Stimulated activated naive CD4-positive, alpha-beta T cell (primary cell): ENCODE measurements at places on chromosomes 16 and 17.

- no peak for DNase-seq
Observed at GRCh38 chr17:64400642-64401041, 10.0 kb upstream of the PECAM1 start.

- DNase-seq = peak; percentile 78
Observed at GRCh38 chr17:39174920-39175694, 9.1 kb upstream of the ARL5C start.

GRCh38 chr16:19210968-19211367 is 42.9 kb downstream of the SYT17 start:
- no peak for DNase-seq

DNA sequence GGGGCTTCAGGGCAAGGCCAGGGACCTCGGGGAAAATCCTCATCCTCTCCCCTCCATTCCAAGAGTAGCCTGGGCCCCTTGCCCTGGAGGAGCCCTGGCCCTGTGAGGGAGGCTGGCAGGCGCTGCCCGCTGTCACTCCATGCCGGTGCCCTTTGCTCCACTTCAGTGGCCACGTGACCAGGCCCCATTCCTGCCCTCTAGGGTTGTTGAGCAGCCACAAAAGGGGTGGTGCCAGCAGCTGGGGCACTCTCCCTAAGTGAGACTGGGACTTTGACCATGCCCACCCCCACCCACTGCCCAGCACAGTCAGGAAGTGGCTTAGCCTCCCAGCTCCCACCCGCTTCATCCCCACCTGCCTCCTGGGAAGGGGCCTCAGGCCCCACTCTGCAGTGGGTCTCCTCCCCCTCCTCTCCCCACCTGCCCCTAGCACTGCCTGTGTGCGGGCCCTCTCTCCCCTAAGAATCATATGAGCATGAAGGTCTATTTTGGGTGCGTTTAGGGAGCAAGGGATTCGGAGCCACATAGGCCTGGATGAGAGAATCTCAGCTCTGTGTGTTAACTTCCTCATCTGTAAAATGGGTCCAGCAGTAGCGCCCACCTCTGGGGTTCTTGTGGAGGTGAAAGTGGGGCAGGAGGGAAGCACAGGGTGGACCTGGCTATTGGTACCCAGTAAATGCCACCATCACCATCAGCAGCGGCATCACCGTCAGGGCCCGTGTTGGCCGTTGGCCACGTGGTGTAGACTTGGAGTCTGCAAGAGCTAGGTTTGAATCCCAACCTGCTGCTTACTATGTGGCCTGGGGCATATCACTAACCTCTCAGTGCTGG is 7.2 kb downstream of the PDK2 start:
- DNase-seq = no peak

GRCh38 chr17:45895304-45895968 is 1.1 kb downstream of the MAPT start:
- peak; percentile 30 for DNase-seq

GRCh38 chr16:1536601-1537000 is 3.1 kb downstream of the TMEM204 start:
- no peak for DNase-seq

DNA sequence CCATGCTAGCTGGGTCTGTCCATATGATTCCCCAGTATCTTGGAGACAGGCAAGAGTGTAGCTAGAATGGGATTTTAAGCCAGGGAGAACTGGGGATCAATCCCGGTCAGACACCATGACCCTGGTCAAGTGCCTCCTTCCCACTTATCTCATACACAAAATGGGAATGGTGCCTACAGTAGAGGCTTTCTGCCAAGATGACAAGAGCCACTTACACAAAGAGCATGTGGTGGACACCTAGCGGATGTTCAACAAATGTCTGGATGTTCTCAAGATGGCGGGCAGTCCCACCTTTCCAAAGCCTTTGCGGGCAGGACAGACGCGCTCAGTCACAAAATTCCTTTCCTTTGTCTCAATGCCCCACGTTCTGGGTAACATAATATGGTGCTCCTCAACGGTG is 57.3 kb downstream of the MAF start:
- DNase-seq = no peak

GRCh38 chr16:19717314-19717713 is 713 bp downstream of the KNOP1 start:
- DNase-seq = peak; percentile 24

- DNase-seq = peak; percentile 75
Observed at GRCh38 chr16:22007509-22008214, at the start of gene MOSMO. MOSMO (plus strand) TSS chr16:22008111; CDS start chr16:22008302, 191 bp downstream.

DNA sequence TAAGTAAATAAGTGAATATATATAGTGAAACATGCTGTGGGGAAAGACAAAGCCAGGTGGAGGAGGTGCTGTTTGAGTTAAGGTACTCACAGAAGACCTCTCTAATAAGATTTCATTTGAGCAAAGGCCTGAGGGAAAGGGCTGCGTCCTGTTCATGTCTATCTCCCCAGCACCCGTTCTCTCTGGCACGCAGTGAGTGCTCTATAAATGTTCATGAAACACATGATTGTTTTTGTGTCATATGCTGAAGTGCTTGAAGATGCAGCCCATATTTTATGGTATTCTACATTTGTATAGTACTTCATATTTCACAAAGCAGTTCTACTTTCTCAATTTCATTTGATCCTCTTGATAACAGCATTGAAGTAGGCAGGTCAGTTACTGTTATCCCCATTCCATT is 990 bp downstream of the VWA3A start:
- no peak for DNase-seq

DNA sequence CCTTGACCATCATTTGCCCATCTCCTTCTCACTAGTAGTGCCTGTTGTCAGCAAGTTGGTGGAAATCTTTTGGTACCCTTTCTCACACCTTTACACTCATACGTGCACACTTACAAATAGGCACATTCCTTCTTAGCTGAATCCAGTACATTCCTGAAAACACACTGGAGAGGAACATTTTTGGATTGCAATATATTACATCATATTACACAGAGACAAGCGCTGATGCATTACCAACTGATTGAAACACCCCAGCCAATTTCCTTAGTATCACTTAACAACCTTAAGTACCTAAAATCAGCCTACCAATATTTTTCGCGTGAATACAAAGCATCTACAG is 64.1 kb downstream of the PLCG2 start:
- DNase-seq = no peak

DNA sequence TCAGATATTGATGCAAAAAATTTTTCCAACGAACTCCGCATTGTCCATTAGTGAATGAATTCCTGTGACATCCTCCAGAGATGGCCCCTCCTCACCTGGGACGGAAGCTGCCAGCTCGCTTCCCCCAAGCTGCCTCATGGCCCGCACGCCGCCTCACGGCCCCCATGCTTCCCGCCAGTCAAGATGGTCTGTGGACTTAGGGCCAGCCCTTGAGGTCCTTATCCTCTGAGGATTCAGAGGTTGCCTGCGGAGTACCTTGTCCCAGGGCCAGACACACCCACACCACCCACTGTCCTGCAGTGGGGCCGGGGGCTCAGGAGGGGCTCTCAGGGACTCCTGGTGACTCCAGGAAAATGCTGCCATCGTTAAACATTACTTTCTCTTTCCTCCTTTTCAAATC is 73.6 kb downstream of the SEC14L1 start:
- no peak for DNase-seq

DNA sequence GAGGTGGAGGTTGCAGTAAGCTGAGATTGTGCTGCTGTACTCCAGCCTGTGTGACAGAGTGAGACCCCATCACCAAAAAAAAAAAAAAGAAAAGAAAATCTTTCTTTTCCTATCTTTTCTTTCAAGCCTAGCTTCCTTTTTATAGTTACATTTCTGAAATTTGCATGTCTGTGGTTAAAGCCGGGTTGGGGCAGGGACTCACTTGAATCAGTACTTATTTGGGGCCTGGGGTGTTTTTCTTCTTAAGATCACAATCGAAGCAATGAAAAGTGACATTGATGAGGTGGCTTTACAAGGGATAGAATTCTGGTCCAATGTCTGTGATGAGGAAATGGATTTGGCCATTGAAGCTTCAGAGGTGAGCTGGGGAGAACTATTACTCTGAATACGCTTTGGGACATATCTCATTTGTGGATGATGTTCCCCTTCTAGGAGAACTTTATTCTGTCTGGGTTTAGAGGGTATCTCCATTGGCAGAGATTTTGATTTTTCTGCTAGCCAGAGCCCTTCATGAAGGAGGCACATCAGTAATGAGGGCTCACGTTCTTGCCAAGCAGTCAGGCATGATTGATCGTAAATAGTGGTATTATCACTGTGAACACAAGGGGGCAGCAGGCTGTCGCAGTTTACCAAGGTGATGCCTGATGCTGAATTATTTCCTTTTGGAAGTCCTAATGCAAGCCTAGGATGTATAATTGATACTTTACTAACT is 14.3 kb downstream of the KPNB1 start:
- peak; percentile 59 for DNase-seq

DNA sequence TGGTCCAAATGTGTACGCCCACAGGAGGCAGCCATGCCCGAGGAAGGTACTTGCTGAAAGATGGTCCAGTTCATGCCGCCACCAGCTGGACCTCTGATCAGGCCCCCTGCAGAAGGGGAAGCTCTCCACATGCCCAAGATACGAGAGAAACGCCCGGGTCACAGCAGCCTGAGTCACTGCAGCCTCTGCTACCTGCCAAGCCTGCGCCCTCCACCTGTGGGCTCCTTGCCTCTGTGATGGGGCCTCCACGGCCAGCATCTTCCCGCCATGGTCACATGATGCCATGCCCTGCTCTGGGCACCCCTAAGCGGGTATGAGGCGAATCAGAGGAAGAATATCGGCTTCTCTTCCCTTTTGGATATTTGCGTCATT is 13.7 kb upstream of the KREMEN2 start:
- no peak for DNase-seq

DNA sequence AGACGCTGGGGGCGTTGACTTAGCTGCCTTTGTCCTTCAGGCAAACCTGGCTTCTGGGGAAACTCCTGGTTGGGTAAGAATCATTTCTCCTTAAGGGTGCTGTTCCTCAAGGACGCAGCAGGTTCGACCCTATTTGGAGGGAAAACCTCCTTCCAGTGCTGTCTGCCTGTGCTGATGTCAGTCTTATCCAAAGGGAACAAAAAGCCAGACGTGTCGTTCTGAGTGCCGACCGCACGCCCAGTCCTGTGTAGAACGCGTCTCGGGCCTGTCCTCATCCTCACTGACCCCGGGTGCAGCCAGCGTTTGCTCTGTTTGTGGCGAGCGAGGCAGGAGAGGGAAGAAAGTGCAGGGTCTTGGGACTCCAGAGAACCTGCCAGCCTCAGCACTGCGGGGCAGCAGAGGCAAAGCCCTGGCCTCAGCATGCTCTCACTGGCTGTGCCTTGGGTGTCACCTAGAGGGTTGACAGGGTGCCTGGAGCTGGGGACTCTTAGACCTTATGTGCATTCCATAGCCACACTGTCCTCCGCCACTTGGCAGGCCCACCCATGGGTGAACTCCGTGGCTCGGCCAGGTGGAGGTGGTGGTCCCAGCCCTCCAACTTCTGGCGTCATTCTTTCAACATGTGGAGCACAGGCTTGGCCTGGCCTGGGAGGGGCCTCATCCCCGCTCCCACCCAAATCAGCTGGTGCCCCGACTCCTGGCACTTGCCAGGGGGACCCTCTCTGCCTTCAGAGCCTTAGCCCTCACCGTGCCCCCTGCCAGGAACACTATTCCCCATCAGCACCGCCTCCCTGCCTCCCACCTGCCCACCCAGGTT is 6.0 kb downstream of the SNN start:
- no peak for DNase-seq

GRCh38 chr17:10119203-10120108 is 79.0 kb downstream of the GAS7 start:
- no peak for DNase-seq

GRCh38 chr16:54720259-54720658 is 210.4 kb upstream of the IRX5 start:
- no peak for DNase-seq

GRCh38 chr17:69978056-69978646 is 96.9 kb upstream of the KCNJ16 start:
- DNase-seq = no peak

GRCh38 chr17:35089586-35090296 is 26.2 kb upstream of the RFFL start:
- DNase-seq = peak; percentile 84

DNA sequence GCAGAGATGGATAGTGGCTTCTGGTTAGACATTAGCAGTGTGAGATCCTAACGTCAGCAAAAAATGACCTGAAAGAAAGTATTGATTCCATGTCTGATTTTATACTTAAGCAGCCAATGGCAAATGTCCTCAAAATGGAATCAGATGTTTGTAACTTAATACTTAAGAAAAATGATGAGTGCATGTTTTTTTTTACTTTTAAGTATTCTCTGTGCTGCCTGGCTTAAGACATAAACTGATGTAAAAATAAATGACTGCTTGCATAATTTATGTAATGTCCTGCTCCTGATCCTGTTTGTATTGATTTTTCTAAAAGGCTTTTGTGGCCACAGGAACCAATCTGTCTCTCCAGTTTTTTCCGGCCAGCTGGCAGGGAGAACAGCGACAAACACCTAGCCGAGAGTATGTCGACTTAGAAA is 7.4 kb downstream of the CBFB start:
- no peak for DNase-seq

GRCh38 chr17:74245145-74245831 is 28.7 kb upstream of the DNAI2 start:
- no peak for DNase-seq

- no peak for DNase-seq
Observed at GRCh38 chr17:628089-628941, 86.3 kb downstream of the VPS53 start.

DNA sequence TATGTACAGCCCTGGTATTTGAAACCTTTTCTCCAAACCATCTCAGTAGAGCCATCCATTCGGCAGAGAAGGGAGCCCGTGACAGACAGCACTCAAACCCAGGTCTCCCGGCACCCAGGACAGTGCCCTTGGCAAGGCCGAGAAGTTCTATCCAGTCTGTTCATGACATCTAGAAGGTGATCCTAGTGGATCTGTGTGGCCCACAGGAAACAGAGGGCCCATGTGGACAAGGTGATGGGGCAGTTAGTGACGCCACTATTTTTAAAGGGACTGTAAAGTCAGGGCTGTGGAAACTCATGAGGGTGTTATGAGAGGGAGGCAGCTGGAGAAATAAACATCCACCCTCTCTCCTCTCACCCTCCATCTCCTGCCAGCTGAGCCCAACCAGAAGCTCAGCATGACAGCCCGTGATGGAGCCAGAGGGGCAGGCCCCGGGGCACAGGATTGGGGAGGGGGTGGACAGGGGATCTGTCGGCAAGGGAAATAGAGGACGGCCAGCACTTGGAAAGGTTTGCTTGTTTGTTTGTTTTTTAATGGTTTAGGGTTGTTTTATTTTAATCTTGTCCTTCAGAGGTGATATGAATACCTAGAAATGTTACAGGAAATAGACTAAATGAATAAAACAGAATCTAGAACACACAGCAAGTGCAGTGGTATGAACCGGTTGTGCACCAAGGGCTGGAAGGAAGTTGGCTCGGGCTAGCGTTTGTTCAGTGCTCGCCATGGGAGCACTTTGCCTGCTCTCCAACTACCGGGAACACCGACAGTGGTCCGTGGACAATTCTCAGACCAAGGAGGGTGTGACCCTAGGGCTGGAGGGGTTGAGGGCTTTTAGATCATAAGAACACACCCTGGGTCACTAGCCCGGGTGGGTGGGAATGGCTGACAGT is 17.1 kb downstream of the MYLK3 start:
- DNase-seq = no peak
